Tibial artery (tissue), 4 donors: ENCODE measurements at places on chromosomes 4 and X.

DNA sequence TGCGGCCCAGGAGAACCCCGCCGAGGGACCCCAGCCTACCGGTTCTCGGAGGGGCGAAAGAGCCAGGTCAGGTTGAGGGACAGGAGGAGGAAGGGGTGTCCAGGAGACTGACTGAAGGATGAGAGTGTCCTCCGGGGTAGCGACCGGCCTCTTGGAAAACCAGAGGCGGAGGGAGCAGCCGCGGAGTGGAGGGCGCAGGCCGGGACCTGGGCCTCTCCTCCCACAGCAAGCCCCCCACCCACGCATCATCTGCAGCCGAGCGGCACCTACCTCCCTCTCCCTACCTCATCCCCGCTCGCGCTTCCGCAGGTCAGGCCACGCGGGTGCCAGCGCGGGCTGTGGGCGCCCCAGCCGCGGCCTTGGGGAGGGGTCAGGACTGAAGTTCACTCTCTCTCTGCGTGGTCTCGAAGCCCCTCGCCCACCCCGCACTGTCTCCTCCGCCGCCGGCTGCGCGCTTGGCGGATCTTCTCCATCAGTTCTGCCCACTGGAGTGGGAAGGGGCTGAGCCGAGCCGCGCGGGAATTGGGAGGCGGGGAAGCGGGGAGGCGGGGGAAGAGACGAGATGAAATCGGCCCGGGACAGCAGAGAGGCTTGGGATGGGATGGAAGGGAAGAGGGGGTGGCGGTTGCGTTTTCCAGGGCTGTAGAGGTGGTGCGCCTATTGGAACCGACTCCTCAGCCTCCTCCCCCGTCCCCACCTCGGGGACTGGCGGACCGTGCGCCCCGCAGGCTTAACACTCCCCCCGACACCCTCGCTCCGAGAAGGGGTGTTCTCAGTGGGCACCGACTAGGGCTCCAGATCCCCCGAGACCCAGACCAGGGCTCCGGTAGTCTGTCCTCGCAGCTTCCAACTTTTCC, 1.8 kb downstream of the NLGN4X start:
- H3K36me3 ChIP-seq, result no peaks in the 10 kb centered on the region
- H3K4me1 ChIP-seq, result peaks cover 29% of the 10 kb centered on the region
- no peak overlapping the region for H3K27ac ChIP-seq
- no peak for DNase-seq

DNA sequence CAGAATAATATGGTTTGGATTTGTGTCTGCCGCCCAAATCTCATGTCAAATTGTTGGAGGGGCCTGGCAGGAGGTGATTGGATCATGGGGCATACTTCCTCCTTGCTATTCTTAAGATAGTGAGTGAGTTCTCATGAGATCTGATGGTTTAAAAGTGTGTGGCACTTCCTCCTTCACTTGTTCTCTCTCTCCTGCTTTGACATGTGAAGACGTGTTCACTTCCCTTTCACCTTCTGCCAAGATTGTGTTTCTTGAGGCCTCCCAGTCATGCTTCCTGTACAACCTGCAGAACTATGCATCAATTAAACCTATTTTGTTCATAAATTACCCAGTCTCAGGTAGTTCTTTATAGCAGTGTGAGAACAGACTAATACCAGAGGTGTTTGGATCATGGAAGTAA, 325.7 kb upstream of the GIMD1 start:
- no peak overlapping the region for H3K27ac ChIP-seq
- no peak for DNase-seq
- H3K27me3 ChIP-seq, result no peaks in the 10 kb centered on the region
- peaks cover 4% of the 10 kb centered on the region for H3K4me1 ChIP-seq

- no peaks in the 10 kb centered on the region for H3K36me3 ChIP-seq
- no peak for DNase-seq
- H3K4me3 ChIP-seq, result no peak overlapping the region
- H3K4me1 ChIP-seq, result no peaks in the 10 kb centered on the region
These were observed 37.3 kb downstream of the SLIT2 start for GRCh38 chr4:20288846-20289512.

- H3K36me3 ChIP-seq, result no peaks in the 10 kb centered on the region
- no peak overlapping the region for H3K27ac ChIP-seq
- no peaks in the 10 kb centered on the region for H3K4me1 ChIP-seq
- no peak for DNase-seq
These were observed 38.5 kb downstream of the RAB33B start for GRCh38 chr4:139492429-139492828.

DNA sequence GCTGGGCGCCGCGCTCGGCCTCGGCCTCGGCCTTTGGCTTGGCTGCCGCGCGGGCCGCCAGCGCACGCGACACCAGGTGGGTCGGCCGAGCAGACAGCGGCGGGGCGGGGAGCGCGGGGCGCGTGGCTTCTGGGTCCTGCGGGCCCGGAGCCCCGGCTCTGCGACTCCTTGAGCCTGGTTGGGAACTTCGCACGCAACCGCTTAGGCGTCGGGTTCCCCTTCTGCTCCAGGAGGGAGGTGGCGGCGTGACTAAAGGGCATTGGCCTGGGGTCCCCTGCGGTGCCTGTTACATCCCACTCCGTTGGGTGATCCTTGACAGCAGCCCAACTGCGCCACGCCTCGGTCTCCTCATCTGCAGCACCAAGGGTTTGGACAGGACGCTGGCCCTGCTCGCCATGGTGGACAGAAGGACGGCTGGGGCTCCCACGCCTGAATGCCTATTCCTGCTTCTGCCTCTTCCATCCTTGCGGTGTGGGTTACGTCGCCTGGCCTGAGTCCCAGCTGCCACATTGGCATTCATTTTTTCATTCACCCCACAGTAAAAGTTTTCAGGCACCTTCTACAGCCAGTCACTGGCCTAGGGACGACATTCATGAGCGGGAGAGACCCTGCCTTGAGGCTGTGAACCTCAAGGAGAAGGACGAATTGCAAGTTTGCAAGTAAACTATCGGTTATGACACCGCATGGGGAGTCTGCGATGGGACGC, 631 bp downstream of the EVC start:
- no peaks in the 10 kb centered on the region for H3K27me3 ChIP-seq
- peaks cover 43% of the 10 kb centered on the region for H3K4me1 ChIP-seq
- H3K36me3 ChIP-seq, result peaks cover 4% of the 10 kb centered on the region
- DNase-seq, result no peak
- H3K27ac ChIP-seq, result peak overlapping the region; percentile 96

GRCh38 chr4:127291316-127291715, 341.4 kb upstream of the INTU start:
- H3K27me3 ChIP-seq, result no peaks in the 10 kb centered on the region
- DNase-seq, result no peak
- H3K27ac ChIP-seq, result no peak overlapping the region
- no peak overlapping the region for H3K4me3 ChIP-seq
- no peaks in the 10 kb centered on the region for H3K4me1 ChIP-seq

DNA sequence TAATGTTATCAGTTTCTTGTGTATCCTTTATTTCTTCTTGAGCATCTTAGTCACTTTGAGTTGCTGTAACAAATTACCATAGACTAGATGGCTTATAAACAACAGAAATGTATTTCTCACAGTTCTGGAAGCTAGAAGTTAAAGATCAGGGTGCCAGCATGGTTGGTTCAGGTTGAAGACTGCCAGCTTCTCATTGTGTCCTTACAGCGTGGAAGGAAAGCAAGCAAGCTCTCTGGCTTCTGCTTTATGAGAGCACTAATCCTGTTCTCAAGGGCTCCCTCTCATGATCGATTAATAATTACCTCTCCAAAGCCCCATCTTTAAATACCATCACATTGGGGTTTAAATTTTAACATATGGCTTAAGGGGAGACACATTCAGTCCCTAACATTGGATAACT, 497.2 kb downstream of the RAPGEF2 start:
- no peak overlapping the region for H3K27ac ChIP-seq
- no peak overlapping the region for H3K4me3 ChIP-seq
- H3K36me3 ChIP-seq, result no peaks in the 10 kb centered on the region
- no peaks in the 10 kb centered on the region for H3K4me1 ChIP-seq

GRCh38 chrX:117996918-117997480, 119.6 kb downstream of the KLHL13 start:
- H3K4me1 ChIP-seq, result no peaks in the 10 kb centered on the region
- DNase-seq, result no peak
- H3K27ac ChIP-seq, result no peak overlapping the region
- no peaks in the 10 kb centered on the region for H3K27me3 ChIP-seq
- H3K36me3 ChIP-seq, result no peaks in the 10 kb centered on the region
- H3K4me3 ChIP-seq, result no peak overlapping the region

GRCh38 chrX:17833954-17834353, 27.1 kb downstream of the RAI2 start:
- H3K27me3 ChIP-seq, result no peaks in the 10 kb centered on the region
- DNase-seq, result no peak
- H3K36me3 ChIP-seq, result no peaks in the 10 kb centered on the region
- H3K27ac ChIP-seq, result no peak overlapping the region

- H3K4me1 ChIP-seq, result no peaks in the 10 kb centered on the region
- no peaks in the 10 kb centered on the region for H3K36me3 ChIP-seq
- DNase-seq, result no peak
- H3K27ac ChIP-seq, result no peak overlapping the region
- no peak overlapping the region for H3K4me3 ChIP-seq
- no peaks in the 10 kb centered on the region for H3K27me3 ChIP-seq
These were observed 3.9 kb upstream of the TRIM60 start for GRCh38 chr4:165027762-165028402.

- no peak overlapping the region for H3K27ac ChIP-seq
- no peaks in the 10 kb centered on the region for H3K36me3 ChIP-seq
- no peak overlapping the region for H3K4me3 ChIP-seq
- no peaks in the 10 kb centered on the region for H3K27me3 ChIP-seq
These were observed 56.1 kb upstream of the MSX1 start for GRCh38 chr4:4803216-4803911.

DNA sequence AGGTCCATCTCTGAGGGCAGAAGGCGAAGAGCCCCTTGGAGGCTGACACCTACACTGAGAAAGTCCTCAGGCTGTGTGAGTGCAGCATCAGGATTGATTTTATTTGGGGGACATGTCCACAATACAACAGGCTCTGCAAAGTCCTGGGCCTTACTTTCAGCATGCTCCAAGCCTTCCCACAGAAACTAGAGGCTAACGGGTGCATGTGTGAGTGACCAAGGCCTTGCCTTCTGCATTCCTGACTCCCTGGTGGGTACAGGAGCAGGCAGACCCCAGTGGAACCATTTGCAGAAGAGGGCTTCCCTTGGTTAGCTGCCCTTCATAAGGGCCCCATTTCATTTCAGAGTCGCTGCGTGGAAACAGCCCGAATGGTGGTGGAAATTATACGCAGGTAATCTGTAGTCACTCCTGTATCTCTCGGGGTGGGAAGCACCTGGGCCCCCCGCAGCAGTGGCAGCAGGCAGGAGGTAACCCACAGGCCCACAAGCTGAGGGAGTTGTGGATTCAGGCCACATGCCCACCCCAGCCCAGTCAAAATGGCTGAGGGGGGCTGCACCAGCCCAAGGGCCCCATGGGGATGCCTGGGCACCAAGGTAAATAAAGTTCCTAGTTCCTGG, 37.7 kb downstream of the NSG1 start:
- H3K4me3 ChIP-seq, result no peak overlapping the region
- peaks cover 60% of the 10 kb centered on the region for H3K36me3 ChIP-seq
- H3K4me1 ChIP-seq, result no peaks in the 10 kb centered on the region
- no peaks in the 10 kb centered on the region for H3K27me3 ChIP-seq
- H3K27ac ChIP-seq, result no peak overlapping the region

GRCh38 chrX:43141885-43142284, 363.9 kb upstream of the PPP1R2C start:
- H3K27ac ChIP-seq, result no peak overlapping the region
- H3K27me3 ChIP-seq, result no peaks in the 10 kb centered on the region
- no peak for DNase-seq
- no peak overlapping the region for H3K4me3 ChIP-seq
- no peaks in the 10 kb centered on the region for H3K4me1 ChIP-seq

DNA sequence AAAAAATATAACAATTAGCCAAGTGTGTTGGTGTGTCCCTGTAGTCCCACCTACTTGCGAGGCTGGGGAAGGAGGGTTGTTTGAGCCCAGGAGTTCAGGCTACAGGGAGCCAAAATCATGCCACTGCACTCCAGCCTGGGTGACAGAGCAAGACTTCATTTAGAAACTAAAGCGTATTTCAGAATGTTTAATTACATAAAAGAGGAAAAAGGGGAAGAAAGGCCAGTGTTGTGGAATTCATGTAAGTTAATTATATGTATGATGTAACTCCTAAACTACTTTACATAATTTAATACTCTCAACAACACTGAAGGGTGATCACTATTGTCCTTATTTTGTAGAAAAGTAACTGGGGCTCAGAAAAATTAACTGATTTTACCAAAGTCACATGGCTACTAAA, 67.2 kb upstream of the HOPX start:
- no peaks in the 10 kb centered on the region for H3K36me3 ChIP-seq
- no peaks in the 10 kb centered on the region for H3K27me3 ChIP-seq
- no peak for DNase-seq
- H3K27ac ChIP-seq, result no peak overlapping the region

GRCh38 chr4:77665381-77666069, 59.9 kb downstream of the CXCL13 start:
- H3K4me3 ChIP-seq, result no peak overlapping the region
- no peak for DNase-seq
- no peaks in the 10 kb centered on the region for H3K4me1 ChIP-seq
- no peaks in the 10 kb centered on the region for H3K36me3 ChIP-seq
- no peaks in the 10 kb centered on the region for H3K27me3 ChIP-seq
- H3K27ac ChIP-seq, result no peak overlapping the region

DNA sequence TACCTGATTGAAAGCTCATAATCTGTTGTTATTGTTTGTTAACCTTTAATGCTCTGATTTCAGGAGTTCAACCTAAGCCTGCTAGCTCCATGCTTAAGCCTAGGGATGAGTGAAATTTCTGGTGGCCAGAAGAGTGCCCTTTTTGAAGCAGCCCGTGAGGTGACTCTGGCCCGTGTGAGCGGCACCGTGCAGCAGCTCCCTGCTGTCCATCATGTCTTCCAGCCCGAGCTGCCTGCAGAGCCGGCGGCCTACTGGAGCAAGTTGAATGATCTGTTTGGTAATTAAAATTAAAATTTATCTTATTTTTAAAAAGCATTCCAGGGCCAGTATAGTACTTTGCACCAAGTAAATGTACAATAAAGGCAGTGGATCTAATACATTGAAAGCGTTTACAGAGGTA, 37.1 kb upstream of the MSANTD1 start:
- H3K27me3 ChIP-seq, result no peaks in the 10 kb centered on the region
- DNase-seq, result no peak

DNA sequence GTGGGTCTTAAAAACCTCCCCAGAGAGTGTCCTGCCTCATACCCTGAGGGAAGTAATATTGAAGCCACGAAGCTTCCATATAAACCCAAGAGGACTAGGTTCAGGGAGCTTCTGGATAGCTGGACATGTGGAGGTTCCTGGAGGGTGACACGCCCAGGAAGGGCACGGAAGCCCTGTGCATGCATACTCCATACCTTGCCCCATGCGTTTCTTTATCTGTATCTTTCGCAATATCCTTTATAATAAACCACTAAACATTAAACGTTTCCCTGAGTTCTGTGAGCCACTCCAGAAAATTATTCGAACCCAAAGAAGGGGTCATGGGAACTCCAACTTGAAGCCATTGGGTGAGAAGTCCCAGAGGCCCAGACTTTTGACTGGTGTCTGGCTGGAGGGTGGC, 45.7 kb upstream of the HPF1 start:
- no peak overlapping the region for H3K27ac ChIP-seq
- H3K4me1 ChIP-seq, result no peaks in the 10 kb centered on the region
- H3K27me3 ChIP-seq, result no peaks in the 10 kb centered on the region
- no peaks in the 10 kb centered on the region for H3K36me3 ChIP-seq

- peak overlapping the region; percentile 77 for H3K27ac ChIP-seq
- peaks cover 16% of the 10 kb centered on the region for H3K4me1 ChIP-seq
- no peaks in the 10 kb centered on the region for H3K27me3 ChIP-seq
- no peak overlapping the region for H3K4me3 ChIP-seq
- no peaks in the 10 kb centered on the region for H3K36me3 ChIP-seq
These were observed 4.3 kb upstream of the MXD4 start for GRCh38 chr4:2266181-2266580.

GRCh38 chr4:154208424-154208823, 283.2 kb downstream of the DCHS2 start:
- H3K4me3 ChIP-seq, result no peak overlapping the region
- no peak overlapping the region for H3K27ac ChIP-seq
- H3K4me1 ChIP-seq, result no peaks in the 10 kb centered on the region
- H3K36me3 ChIP-seq, result no peaks in the 10 kb centered on the region
- H3K27me3 ChIP-seq, result no peaks in the 10 kb centered on the region
